MCF 10A (cell line): ENCODE measurements at places on chromosomes 4 and X. TPM values are rescaled to one million over a fixed set of nuclear protein-coding genes. Genes with fewer than 3 reads are reported as not detected.

DNA sequence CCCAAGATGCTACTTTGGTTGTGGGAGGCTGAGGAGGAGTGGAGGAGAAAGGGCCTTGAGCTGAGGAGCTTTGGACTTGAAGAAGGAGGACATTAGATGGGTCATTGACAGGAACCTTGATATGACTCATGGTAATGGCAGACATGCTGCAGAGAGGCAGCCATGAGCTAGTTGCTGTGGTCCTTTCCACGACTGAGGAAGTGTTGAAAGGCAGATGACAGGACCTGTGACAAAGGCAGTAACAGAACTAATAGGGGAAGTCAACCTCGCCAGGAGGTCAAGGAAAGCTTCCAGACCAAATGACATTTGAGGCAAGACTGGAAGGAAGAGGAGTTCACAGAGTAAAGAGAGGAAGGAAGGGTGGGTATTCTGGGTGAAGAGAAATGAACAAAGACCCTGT lies 7.6 kb upstream of the XPNPEP2 start:
- no peak for DNase-seq

DNA sequence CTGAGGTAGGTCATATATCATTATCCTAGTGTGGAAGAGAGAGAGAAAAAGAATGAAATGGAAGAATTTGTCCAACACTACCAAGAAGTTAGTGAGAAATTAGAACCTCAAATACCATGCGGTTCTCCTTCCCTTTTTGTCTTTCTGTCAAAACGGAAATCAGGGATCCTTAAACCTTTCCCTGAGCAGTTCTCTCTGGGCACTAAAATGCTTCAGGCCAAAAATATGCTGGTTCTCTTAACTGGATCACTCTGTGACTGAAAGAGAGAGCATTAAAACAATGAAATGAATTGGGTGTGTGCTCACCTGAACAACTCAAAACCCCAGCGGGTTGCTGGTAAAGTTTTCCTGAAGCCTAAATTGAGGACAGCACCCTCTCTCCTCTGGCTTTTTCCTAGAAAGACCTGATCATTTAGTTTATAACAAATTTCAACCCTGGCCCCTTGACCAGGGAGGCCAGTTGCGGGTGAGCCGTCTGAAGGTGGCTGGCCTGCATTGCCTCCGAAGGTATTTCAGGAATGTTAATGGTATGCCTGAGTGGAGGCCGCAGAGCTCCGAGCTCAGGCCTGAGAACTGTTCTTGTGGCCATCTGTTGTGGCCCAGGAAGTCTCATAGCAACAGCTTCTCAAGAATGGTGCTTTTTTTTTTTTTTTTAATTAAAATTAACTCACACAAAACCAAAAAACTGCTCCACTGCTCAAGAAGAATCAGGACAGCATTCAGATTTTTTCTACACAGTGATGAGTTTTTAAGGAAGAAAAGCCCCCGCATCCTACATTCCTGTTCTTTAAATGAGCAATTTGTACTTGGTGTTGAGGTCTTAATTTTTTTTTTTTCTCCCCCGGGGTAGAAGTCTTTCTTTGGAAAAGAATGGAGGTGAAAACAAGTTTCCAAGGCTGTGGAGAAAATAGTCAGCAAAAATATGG lies 155.1 kb downstream of the SHROOM3 start:
- DNase-seq, result peak; percentile 49

GRCh38 chr4:15353207-15353606 lies 74.6 kb upstream of the C1QTNF7 start:
- DNase-seq, result no peak

- no peak for DNase-seq
Observed at GRCh38 chr4:165613581-165613980, 234.8 kb downstream of the CPE start.

GRCh38 chr4:16896881-16897750 lies 1.3 kb downstream of the LDB2 start:
- no peak for DNase-seq

GRCh38 chrX:137858106-137858505 lies 292.2 kb downstream of the ZIC3 start:
- no peak for DNase-seq

DNA sequence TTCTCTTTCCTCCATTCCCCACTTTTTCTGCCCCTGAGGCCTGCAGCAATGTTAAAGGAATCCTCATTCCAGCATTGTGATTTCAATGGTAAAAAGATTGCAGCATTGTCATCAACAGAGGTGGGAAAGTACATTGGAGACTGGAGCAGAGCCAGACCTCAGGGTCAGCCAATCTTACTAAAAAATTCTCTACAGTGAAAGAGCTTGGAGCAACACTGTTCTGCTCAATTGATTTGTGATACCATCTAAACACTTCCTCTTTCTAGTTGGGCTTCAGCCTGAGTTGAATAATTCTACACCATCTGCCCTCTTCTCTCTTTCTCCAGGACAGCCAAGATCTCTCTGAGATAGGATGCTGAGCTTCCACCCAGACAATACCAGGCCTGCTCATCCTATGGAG lies 176.5 kb downstream of the AR start:
- DNase-seq, result no peak

DNA sequence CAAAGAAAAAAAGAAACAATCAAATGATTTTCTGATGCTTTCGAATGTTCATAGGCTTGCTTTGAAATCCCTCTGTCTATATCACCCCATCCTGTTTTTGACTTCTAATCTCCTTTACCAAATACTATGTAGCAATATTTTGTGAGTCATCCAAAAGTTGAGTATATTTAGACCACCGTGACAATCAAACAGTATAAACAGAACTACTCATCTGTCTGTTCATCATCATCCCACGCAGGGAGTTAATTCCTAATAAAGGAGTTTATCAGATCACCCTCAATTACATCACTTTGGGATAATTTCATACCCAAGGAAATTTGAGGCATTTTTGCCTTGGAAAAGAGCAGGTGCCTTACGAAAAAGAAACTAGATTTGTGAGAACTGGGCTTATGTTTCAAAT lies 212.9 kb downstream of the CBR4 start:
- peak; percentile 80 for DNase-seq

DNA sequence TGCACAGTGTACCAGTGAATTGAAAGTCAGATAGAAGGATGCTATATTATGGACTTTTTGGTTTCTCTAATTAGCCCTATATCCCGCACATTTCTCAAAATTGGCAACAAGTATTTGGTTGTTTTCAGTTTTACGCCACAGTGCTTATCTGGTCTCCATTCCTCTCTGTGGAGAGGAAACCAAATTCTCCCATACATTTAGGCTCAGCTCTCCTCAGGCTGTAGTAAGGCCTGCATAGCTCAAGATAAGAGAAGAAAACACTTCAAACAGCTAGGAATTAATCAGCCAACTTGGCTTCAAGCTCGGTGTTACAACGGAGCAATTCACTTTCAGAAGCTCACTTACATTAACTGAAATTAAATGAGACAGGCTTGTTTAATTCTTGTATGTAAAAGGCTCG lies 263.2 kb downstream of the PDHA2 start:
- peak; percentile 0 for DNase-seq

DNA sequence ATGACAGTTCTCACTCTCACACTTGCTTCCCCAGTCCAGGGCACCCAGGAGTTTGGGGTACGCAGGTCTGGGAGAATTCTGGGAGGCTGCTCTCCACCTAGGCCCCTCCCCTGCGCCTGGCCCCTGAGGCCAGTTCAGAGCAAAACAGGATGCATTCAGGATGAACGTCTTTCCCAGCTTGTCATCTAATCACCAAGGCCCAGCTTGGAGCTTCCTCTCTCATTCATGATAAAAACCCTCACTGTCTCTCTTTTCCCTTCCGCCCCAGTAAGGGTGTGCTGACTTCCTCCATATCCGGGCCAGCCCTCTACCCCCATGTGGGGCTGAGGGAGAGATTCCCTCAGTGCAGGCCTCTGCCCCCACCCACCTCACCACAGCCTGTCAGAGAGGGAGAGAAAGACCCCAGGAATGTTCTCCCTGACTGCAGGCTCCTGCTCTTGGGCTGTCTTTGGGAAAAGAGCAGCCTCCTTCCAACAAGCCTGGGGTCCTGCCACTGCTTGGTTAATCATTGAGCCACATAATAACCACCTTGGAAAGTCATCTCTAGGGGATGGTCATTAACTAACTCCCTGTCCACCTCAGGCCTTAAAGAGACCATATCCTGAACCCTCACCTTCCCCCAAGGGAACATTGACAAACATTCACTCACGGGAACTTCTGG lies 50.1 kb downstream of the STARD8 start:
- no peak for DNase-seq

DNA sequence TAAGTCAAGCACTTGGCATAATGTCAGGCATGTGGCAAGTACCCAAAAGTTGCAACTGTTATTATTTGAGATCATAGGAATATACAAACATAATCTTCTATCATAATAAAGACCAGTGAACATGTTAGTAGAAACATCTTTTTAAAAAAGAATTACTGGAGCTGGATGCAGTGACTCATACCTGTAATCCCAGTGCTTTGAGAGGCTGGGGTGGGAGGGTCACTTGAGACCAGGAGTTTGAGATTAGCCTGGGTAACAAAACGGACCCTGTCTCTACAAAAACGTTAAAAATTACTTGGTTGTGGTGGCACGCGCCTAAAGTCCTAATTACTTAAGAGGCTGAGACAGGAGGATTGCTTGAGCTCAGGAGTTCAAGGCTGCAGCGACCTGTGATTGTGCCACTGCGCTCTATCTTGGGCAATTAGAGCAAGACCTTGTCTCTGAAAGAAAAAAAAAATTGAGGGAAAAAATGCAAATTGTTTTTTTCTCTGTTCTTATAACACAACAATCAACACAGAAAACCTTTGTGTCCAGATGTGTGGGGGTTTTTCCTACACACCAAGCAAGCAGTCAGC lies 284.3 kb downstream of the ARHGAP10 start:
- DNase-seq, result no peak

DNA sequence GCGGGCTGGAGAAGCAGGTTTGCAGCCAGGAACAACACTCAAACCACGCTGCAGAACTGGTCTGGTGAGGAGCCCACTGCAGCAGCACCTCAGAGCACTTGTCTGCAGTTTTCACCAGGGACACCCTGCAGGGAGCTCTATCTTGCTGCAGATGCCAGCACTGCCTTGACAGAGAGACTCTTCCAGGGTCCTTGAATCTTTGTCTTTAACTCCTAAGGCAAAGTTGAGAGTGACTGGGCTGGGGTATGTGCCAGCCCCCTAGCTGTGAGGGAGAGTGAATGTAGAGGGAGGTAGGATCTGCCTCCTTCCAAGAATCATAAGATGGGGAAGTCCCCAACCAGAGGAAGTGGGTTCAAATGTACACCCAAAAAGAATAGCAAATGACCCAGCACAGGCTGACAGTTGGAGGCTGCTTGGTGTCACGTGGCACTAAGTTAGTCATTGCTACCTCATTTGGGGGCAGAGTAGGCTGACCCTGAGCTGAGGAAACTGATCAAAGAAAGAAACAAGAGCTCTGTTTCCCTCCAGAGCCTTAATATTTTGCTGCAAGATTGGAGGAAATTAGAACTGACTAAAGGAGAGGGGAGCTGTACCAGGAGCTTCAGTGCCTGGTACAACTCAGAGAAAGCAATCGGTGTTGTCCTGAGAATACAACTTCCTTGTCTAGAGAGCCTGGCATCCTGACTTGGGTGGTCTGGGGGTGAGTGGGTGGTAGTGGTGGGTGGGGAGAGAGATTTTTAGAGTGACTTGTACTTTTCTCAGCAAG lies 28.2 kb upstream of the HUWE1 start:
- DNase-seq, result peak; percentile 21

DNA sequence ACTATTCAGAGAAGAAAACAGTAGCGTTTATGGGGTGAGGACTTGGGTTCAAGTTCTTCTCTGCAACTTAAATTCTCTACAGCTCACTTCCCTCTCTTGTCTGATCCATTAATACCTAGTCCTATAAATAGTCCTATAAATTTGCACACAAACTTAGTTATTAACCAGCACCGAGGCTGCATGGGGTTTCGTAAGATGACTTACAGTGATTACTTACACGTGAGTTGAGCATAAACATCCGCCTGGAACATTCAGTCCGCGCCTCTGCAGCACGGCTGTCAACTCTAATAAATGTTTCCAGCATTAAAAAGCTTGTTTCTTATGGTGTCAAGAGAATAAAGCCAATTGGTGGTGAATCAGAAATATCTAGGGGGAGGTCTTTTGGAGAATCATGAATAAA lies 103.0 kb upstream of the ENPP6 start:
- DNase-seq, result no peak

- no peak for DNase-seq
Observed at GRCh38 chr4:7714176-7714575, 225.5 kb downstream of the AFAP1 start.

DNA sequence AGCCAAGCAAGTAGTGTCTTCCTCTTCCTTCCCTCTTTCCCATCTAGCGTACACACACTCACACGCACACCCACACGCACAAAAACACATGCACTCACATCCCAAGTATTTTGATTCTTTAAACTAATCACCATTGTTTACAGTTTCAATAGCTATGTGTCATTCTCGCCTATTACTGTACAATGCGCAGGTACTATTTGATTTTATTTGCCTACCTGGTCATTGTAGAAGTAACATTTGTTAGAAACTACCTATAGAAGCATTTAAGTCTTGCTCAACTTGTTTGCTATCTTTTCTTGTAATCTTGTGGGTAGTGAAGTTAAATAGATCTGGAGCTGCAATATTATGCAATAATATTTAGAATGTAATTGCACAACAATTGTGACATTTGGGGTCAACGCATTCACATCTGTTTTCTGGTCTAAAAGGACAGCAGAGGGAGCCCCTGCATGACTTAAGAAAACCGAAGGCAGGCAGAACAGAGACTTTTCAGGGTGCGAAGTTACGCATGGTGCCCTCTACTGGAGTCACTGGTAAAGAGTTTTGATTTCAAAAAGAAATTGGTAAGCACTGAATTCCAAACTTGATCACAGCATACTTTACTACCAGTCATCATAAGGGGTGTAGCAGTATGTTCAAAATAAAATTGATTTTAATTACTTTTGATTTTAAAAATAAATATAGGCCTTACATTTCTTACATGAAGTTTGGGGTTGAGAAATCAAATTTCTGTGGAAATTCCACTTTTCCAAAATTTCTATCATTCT lies 503.3 kb upstream of the FAM241A start:
- peak; percentile 91 for DNase-seq

DNA sequence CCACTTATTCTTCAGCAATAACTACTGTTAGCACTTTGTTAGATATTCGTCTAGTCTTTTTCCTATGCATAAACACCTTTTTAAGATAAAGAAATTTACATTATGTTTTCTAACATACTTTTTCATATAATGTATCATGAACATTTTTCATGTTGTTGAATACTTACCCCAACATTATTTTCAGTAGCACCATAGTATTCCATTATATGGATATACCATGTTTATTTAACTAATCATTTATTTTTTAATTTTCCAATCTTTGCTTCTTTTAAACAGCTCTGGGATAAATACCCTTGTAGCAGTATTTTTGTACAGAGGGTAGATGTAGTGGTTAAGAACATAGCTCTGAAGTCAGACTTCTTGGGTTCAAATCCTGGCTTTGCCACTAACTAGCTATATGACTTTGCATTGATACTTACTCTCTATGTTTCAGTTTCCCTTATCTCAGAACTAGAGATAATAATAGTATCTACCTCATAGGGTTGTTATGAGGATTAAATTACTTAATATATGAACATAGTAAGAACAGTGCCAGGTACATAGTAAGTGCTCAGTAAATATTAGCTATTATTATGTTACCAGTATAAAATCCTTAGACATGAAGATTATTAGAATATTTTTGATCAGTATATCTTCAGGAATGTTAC lies 11.3 kb downstream of the EXOC1 start:
- DNase-seq, result no peak

- DNase-seq, result no peak
Observed at GRCh38 chrX:130055899-130056298, 54.4 kb downstream of the ELF4 start.

GRCh38 chr4:15065516-15065915 lies 63.2 kb downstream of the CPEB2 start:
- DNase-seq, result peak; percentile 15

The SPATA4 gene
- 0.21 and 0.44 TPM in 2 replicates for total RNA-seq

The IL21 gene
- not detected in 2 replicates for total RNA-seq

The UNC5C gene
- total RNA-seq, result not detected in 2 replicates

The F8A2 gene
- not detected in 2 replicates for total RNA-seq
